ENCODE measurements at places on chromosomes 3 and 15.

- peak; percentile 47 for DNase-seq
Observed at GRCh38 chr3:149224736-149225594, 3.3 kb upstream of the CP start.

GRCh38 chr15:39997031-39997430 is 42.0 kb downstream of the SRP14 start:
- DNase-seq, result no peak

DNA sequence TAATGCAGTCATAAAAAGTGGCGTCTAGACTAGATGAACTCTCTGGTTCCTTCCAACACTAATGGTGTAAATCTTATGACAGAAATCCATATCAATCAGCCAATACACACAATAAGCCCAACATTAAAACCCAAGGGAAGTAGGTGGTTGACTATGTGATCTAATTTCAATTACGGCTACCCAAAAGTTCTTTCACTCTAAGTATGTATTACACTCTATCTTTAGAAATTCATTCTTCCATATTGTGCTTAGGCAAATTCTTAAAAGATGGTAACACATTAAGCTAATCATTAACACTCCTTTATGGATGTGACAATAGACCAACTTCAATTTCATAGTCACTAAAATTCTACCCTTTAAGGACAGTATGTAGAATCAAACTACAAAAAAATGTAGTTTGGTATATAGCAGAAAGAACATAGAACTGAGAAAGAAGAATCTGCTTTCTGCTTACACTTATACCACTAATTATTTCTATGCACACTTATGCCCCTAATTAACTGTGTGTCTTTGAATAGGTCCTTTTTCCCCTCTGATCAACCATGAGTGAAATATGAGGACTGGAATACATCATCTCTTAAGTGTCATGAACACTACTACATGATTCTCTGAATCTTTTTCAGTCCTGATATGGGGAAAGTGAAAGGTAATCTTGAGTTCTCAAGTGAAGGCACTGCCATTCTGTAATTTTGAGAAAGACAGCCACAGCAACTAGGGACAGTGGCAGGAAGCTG is 557.6 kb downstream of the IGSF11 start:
- no peak for DNase-seq

DNA sequence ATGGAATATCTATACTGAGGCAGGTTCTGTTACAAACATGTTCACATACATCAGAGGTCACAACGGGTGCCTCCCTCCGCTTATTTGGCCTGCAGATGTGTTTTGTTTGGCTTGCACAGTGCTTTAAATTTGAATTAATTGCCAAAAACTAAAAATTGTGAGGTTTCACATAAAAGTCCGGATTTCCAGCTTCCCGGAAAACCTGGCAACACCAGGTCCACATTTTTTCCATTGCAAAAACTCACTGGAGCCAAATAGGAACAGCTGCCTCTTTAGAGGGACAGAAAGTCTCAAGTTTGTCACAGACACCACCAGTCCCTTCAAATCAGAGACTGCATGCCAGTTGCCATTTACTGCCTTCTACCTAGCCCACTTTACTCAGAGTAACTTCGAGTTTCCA is 205.9 kb upstream of the MDFIC2 start:
- DNase-seq, result no peak

DNA sequence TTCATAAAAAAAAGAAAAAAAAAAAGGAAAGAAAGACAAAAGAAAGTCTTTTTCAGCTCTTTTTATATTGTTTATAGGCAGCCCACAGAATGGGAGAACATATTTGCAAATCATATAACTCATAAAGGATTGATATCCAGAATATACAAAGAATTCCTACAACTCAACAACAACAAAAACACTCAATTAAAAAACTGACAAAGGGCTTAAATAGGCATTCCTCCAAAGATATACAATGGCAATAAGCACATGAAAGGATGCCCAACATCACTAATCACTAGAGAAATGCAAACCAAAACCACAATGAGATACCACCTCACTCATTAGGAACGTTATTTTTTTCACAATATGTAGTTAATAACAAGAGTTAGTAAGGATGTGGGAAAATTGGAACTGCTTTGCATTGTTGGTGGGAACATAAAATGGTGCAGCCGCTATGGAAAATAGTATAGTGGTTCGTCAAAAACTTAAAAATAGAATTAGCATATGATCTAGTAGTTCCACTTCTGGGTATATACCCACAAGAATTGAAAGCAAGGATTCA is 54.2 kb upstream of the CMTM8 start:
- DNase-seq, result no peak

DNA sequence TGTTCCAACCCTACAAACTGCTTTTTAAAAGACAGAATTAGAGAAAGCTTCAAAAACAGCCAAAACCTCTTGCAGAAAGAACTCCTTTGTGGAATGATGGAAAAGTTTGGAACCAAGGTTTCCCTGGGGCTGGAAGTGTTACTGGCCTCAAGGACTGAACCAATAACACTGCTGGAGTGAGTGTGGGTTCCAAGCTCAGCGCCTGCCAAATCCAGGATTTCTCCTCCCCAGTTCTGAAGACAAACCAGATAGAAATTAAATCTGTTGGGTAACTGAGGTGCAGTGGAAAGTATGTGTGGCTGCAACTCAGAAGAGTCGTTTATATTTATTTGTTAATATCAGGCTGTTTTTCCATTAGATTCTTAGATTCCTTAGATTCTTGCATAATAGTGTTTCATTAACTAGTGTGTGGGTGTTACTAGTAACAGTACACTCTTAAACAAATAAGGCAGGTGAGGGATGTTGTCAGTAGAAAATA is 66.5 kb upstream of the FNDC3B start:
- DNase-seq, result no peak

GRCh38 chr3:31606453-31606852 is 73.7 kb downstream of the STT3B start:
- no peak for DNase-seq

DNA sequence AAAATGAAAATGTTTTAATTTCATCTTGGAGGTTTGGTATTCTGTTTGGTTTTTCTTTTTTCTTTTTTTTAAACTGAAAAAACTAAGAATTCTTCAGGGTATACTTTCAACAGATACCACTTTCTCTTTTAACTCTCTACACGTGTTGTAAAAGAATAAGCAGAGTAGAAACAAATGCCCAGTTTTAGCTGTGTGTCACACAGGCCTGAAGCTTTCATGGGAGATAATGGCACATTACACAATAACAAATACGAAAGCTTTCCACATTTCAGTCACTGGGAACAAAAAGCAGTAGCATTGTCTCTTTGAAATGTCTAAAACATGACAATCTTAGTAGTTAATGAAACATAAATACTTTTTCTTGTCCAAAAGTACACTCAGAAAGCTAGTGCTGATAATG is 818.5 kb downstream of the TBL1XR1 start:
- DNase-seq, result no peak

GRCh38 chr3:64798316-64798715 is 110.5 kb upstream of the ADAMTS9 start:
- no peak for DNase-seq

- no peak for DNase-seq
Observed at GRCh38 chr3:175082631-175083030, 223.5 kb downstream of the NAALADL2 start.

GRCh38 chr15:56672721-56673120 is 60.6 kb downstream of the ZNF280D start:
- DNase-seq, result no peak

DNA sequence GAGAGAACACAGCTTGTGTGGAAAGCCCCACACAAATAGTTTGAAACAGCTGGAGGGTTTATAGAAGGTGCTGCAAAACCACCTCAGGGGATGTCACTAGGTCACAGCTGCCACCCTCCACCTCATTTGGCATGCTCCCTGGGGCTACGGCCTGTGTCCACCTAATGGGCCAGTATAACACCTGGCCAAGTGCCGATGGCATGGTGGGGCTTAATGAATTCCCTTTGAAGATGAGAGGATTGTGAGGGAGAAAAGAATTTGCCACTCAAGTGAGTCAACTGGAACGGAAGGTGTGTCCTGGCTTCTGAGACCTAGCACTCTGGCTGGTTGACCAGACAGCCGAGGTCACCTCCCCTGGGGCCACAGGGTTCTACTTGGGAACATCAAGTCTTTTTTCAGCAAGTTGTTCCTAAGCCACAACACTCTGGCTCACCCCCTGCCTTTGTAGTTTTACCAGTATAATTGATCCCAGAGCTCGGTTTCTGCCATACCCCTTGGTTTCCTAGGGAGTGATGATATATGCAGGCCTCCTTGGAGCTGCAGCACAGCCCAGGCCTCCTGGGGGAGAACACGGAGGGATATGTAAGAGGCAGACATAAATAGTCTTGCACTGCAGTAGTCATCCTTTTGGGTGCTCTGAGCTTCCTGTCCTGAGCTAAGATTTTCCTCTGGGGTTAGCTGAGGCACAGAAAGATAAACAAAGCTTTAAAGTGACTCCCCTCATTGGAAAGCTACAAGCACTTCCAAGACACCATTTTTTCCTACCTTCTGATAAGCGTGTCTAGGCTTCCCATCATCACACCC is 178.2 kb upstream of the LPP start:
- DNase-seq, result peak; percentile 39

DNA sequence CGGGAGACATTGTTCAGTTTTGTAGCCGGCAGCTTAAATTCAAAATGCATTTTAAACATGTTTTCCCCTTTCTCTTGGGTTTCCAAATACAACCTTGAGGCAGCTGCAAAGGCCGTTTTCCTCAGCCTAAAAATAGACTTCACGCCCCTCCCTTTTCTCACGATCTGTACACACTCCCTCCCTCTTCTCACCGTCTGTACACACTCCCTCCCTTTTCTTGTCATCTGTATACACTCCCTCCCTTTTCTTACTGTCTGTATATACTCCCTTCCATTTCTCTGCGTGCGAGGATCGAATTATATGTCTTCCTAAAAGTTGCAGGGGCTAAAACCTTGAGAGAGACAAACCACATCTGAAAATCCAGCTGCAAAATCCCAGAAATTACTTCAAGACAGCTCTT is 8.9 kb downstream of the MUC4 start:
- DNase-seq, result no peak

DNA sequence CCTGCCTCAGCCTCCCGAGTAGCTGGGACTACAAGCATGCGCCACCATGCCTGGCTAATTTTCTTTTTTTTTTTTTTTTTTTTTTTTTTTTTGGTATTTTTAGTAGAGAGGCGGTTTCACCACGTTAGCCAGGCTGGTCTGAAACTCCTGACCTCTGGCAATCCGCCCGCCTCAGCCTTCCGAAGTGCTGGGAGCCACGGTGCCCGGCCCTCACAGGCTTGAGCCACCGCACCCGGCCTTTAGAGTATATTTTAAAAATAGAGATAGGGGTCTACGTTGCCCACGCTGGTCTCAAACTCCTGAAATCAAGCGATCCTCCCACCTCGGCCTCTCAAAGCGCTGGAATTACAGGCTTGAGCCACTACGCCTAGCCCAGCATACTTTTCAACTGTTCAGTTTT is 93.4 kb upstream of the CHD2 start:
- no peak for DNase-seq

- no peak for DNase-seq
Observed at GRCh38 chr15:27679731-27680471, 419.2 kb downstream of the OCA2 start.

GRCh38 chr15:91861223-91861622 is 7.7 kb downstream of the SLCO3A1 start:
- DNase-seq, result no peak

GRCh38 chr3:32325927-32326326 is 65.7 kb upstream of the CMTM7 start:
- DNase-seq, result no peak

DNA sequence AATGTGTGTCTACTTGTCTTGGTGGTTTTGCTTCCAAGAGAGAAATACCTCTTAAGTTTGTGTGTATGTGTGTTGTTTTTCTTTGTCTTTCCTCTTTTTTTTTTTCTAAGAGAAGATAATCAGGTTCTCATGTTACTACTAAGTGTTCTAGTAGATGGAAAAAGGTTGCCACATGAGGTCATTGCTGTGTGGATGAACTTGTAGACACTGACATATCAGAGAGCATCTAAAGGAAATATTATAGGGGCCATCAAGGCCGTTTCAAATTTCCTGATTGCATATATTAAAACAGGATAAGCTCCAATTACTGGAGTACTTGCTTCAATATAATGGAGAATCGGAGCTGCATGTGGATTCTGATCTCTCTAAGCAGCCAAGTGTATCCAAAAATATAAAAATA is 747.5 kb downstream of the NR2F2 start:
- no peak for DNase-seq

- DNase-seq, result no peak
Observed at GRCh38 chr3:140250945-140251344, 316.0 kb downstream of the CLSTN2 start.

- DNase-seq, result no peak
Observed at GRCh38 chr3:45635475-45636256, 41.1 kb downstream of the LIMD1 start.

DNA sequence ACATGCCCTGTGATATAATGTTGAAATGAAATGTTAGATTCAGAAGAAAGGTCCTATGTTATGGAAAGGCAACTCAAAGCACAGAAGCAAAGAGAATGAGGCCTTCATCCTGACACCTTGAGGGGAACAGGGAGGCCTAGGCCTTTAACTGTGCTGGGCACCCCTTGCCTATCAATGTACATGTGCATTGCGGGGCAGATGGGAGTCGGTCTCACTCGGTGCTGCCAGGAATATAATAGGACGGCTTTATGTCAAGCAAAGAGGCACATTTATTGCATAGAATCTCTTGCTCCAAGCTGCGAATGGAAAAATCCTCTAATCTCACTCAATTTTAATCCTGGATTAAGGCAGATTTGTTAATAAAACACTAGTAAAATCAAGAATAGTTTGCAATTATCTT is 301.0 kb upstream of the SOX14 start:
- no peak for DNase-seq

DNA sequence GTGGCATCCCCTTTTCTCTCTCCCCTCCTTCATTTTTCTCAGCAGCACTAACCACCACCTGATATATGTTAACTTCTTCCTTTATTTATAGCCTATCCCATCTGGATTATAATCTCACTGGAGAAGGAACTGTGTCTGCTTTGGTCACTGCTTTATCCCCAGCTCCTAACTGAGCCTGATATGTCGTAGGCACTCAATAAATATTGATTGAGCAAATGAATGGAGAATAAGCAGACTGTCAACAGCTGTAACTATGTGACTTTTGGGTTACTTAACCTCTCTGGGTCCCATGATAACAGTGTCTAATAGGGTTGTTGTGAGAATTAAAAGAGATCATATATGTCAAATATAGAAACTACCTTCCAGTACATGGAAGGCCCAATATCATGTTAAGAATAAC is 127.9 kb downstream of the MECOM start:
- DNase-seq, result no peak

DNA sequence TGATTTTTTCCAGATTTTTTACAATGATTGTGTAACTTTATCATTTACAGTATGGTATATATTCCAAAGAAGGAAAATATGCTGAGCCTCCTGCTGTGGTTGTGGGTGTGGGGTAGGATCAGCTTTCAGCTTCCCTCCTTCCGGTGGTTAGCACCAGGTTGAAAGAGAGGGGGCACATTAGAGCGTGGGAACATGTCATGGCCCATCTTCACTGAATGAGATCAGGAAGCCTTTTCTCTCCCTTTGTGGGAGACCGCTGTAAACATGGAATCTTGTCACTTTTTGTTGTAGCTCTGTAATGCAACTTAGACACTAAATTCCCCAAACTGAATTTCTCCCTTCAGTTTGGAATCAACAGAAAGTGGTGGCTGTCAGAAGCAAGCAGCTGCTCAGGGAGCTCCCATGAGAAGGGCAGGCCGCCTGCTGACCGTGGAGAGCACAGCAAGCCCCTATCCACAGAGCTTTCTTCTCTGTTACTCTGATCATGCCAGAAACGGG is 86.7 kb upstream of the LIMD1 start:
- peak; percentile 9 for DNase-seq
